ENCODE measurements at places on chromosomes 7 and 10.
A peak's percentile ranks its signal among the peaks of the same experiment; 100 is the strongest.

GRCh38 chr10:69696073-69696731 is 66.2 kb downstream of the FAM241B start:
- no peak for DNase-seq

DNA sequence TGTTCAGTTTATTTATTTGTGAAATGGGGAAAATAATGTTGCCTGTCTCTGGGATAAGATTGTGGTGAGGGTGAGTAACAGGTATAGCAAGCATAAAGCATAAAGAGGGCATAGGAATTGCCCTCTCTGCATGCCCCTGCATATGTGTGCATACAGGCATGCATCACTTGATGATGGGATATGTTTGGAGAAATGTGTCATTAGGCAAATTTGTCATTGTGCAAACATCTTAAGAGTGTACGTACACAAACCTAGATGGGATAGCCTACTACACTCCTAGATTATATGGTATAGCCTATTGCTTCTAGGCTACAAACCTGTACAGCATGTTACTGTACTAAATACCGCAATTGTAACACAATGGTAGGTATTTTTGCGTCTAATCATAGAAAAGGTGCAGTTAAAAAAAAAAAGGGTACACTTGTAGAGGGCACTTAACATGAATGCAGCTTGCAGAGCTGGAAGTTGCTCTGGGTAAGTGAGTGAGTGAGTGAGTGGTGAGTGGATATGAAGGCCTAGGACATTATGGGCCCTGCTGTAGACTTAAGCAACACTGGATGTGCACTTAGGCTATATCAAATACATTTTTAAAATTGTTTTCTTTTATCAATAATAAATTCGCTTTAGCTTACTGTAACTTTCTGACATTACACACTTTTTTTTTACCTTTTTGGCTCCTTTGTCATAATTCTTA is 386.5 kb upstream of the ANKRD30A start:
- DNase-seq: no peak

DNA sequence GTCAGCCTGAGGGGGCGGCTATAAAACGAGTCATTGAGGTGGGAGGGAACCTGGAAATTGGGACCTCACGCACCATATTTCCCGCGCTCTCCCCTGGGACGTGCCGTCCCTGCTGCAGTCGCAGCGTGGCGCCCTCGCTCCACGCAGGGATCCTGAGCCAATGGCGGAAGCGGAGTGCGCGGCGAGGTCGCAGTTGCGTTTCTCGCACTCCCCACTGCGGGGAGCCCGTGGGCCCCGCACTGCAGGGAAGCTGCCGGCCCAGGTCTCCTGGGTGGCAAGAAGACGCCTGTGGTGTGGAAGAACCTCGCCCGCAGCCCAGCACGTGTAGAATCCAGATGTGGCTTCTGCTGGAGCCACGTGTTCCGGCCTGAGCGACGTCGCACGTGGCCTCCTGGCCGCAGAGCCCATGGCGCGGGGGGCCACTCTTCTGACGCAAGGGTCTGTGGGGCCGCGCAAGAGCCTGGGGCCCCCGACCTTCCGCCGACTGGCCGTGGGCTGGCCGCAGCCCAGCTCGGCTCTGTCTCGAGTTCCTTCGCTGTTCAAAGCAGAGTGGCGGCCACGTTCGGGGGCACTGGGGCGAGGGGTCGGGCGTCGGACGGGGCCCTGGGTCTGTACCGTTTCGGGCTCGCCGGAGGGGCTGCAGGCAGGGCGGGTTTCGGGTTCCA is 26.4 kb downstream of the HIF1AN start:
- DNase-seq: peak; percentile 92

DNA sequence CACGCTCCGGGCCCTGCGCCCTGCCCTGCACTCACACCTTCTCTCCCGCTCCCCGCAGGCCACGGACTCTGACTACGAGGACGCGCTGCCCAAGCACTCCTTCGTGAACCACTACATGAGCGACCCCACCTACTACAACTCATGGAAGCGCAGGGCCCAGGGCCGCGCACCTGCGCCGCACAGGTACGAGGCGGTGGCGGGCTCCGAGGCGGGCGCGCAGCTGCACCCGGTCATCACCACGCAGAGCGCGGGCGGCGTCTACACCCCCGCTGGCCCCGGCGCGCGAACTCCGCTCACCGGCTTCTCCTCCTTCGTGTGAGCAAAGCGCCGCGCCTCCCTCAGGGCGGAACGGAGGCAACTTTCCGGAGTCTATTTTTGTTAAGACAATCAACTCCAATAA is 417.0 kb upstream of the FOXK1 start:
- no peak for DNase-seq

DNA sequence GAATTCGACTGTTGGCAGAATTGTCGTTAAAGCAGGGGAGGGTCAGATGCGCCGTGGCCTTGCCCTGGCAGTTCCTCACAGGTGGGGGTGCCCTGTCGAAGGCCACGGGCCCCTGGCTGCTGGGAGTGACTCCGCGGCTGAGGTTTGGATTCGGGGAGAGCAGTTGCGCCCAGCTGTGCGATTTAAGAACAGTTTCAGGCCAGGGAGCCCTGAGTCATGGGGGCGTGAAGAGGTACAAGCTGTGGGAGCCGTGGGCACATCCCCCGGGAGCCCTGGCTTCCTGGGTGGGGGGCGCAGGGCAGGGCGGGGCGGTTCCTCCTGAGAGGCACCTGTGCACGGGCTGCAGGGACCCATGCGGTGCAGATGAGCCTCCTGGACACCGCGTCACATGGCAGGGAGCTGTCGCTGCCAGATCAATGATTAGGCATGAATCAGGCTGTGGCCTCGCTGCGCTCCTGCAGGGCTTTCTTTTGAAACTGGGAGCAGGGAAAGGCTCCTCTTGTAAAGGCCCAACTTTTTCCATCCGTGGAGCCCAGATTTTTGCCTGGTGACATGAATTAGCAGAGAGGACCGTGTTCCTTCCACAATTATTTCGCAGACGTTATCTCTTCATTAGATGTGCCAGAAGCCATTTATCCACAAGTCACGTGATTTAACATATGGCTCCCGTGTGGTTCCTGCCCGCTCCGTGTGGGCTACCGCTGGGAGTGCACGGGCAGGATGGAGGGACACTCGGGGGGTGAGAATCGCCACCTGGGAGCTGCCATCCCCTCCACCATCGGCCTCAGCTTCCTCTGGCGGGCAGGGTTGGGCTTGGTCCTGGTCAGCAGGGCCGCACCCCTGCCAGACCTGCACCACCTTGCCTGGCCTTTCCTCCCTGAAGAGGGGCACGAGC is 918 bp downstream of the PWWP2B start:
- DNase-seq: no peak

DNA sequence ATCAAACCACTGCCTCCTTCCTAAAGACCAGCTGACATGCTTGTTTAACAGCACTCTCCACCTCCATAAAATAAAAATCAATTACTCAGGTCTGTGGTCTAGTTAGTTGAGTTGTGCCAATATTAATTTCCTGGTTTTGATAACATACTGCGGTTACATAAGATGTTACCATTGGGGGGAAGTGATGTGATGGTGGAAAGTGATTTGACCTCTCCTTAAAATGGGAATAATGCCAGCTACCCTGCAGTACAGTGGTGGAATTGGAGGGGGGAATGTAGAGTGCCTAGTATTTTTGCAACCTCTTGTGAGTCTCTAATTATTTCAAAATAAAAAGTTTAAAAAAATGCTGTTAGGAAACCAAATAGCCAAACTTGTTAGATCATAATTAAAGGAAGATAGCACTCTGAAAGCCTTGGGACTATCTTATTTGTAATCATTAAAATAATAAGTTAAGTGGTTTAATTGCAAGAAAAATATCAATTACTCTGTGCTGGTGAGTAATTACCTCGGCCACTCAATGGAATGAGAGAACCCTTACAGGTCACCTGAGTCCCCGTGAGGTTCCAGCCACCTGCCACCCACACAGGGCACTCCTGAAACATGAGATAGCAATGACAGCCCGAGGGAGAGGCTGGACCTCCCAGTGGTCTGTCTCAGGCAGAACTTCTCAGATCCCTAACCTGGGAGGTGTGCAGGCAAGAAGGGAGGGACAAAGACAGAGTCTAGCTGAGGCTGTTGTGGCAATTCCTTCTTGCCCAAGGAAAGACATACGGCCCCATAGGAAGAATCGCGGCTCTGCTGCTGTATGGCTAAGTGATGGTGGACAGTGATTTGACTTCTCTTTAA is 94.1 kb downstream of the SH3PXD2A start:
- no peak for DNase-seq

DNA sequence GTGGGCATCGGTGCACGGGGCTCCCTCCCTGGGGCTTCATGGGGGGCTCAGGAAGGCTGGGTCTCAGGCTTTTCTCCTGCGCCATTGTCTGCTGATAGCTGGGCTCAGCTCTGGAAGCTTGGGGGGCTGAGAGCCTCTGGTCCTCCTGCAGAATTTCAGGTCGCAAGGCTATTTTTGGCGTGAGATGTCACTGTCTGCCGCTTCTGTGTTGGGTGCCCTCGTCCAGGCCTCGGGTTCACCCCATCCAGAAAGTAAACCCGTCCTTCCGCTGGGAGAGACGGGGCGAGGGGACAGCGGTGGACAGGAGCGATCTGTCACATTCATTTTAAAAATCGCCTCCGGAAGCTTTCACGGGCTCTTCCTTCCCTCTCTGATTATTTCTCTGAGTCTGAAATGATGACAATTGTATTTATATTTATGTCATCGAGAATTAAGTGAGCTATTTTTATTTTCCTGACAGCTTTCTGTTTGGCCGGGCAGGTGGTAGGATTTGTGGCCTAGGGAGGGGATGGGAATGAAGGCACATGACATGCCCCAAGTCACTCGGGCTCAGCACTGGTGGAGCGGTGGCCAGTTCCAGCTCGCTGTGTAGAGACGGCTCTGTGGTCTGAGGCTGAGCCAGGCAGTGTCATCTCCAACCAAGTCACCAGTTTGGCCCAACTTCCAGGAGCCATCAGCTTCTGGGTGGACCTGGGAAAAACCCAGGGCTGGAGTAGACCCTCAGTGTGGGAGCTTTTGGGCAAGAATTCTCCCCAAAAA is 40.7 kb upstream of the AP5Z1 start:
- DNase-seq: no peak

DNA sequence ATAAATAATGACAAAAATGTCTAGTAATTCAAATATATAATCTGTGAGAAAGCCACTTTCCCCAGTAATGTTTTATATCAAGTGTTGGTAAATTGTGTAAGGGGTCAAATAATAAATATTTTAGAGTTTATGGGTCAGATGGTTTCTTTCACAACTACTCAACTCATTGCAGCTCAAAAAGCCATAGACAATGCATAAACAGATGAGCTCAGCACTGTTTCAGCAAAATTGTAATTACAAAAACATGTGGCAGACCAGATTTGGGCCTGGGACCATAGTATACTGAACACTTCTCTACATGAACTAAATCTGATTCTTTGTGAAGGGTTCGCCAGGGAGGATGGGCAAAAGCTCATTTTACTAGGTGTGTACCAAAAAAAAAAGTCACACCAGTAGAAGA is 460.8 kb downstream of the NRG3 start:
- no peak for DNase-seq

GRCh38 chr10:72080042-72080975 is 8.0 kb downstream of the SPOCK2 start:
- no peak for DNase-seq

- DNase-seq: no peak
Measured at GRCh38 chr7:26378016-26378415, 86.4 kb downstream of the SNX10 start.

DNA sequence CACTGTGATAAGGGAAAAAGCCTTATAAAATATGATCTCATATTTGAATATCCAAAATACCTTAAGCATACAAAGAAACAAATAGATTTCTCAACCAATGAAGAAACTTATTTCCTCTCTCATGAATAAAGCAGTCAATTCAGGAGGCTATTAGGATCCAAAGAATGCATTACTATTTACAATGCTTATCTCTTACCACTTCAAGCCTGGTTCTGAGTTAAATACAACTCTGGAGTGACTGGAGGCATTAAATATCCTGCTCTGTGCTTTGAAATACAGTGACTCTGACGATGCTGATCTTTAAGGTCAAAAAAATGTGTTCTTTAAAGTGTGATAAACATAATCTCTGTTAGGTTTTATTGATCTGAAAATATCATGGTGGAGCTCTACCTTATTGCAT is 493.2 kb downstream of the ZWINT start:
- DNase-seq: no peak

- DNase-seq: no peak
Measured at GRCh38 chr10:34723750-34724149, 91.3 kb downstream of the PARD3 start.

DNA sequence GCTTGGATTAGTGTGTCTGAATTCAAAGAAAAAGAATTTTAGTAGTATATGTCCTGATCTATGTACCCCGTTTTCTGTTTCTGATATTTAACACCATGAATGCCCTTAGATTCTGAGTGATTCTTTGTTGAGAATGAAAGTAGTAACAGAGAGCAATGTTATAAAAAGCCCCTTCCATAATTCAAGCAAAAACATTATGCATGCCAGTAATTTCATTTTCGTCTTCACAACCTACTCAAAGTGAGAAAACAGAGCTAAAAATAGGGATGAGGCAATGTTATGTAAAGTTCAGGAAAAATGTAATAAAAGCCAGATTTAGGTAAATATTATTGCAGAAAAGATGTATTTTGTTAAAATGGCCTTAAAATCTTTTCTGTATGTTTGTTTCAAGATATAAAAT is 28.1 kb downstream of the PTPRZ1 start:
- DNase-seq: no peak

DNA sequence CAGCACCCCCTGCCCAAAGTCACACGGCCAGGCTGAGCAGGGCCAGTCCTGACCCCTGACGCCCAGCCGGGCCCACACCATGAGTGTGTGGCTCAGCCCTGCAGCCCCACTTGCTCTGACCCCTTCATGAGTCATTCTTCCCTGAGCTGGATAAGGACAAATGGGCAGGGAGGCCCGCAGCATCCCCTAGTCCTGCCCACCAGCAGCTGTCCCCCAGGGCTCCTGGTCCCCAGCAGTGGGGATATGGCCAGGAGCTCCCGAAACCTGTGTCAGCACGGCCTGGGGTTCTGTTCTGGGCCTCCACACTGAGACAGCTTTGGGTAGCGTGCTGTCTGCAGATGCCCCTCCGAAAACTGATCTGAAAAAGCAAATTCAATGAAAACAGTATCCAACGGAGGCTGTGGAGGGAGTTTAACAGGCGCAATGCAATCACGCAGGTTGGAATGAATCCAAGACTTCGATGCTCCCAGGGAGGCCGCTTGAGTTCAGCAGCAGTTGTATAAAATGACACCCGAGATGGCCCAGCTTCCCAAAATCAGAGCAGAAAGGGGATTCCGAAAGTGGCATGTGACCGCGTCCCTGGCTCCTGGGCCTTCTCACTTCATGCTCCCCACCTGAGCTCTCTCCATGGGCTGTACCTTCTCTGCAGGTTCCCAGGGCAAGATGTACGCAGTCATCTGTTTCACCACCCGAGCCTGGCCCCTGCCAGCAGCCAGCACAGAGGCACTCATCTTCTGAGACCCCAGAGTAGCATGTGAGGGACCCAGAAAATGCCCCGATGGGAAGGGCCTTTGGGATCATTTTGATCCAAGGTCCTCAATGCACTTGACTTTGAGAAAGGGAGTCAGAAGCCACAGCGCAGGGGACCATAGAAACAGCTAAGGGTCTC is 214.1 kb downstream of the USP6NL start:
- no peak for DNase-seq

GRCh38 chr7:74337926-74338325 is 48.7 kb downstream of the CLIP2 start:
- DNase-seq: no peak

- no peak for DNase-seq
Measured at GRCh38 chr7:114631249-114631822, 216.7 kb downstream of the FOXP2 start.

GRCh38 chr10:122494833-122495232 is 33.5 kb downstream of the HTRA1 start:
- no peak for DNase-seq

Measured in D721Med (cell line).